ENCODE measurements at places on chromosomes 16 and 17. TPM values are rescaled to one million over a fixed set of nuclear protein-coding genes. Genes with fewer than 3 reads are reported as not detected.

Gene SUPT6H
- total RNA-seq: 73.1 TPM

Gene EPX
- not detected for total RNA-seq

Gene PABPN1L
- total RNA-seq: not detected

Gene STX4
- 68.1 TPM for total RNA-seq

All from A549 treated with RU486 at 1 μM for 4 hours (cell line).